ENCODE measurements at places on chromosomes 3 and 15.

DNA sequence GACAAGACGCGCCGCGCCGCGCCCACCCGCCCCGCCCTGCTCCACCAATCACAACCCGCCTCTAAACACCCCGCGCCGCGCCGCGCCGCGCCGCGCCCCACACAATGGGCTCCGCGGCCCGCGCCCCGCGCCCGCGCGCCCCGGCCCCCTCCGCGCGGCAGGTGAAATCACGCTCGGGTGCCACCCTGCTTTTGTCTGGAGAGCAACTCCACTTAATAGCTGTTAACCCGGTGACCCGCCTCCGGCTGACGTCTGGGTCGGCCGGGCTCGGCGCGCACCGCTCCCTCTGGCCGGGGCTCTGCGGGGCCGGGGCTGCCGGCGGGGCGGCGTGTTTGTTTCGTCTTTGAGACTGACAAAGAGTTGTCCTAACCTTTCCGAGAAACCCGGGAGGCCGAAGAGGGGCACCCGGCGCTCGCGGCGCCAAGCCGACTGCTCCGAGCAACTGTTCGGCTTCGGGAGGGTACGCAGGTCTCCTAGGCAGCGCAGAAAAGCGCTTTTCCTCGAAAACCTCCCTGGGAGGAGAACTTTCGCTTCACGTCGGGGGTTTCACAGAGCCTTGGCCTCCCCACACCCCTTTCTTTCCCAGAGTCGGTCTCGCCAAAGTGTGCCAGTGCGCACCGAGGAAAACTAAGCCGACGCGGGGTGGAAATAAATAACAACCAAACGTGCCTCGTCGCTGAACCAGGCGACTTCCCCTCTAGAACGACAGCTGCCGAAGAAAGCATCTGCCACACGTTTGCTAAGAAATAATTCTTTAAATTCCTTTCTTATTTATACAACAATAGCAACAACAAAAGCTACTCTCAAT lies 518.4 kb downstream of the FOXP1 start:
- DNase-seq = peak; percentile 64

- DNase-seq = no peak
Observed at GRCh38 chr15:73375012-73375411, 6.3 kb upstream of the HCN4 start.

DNA sequence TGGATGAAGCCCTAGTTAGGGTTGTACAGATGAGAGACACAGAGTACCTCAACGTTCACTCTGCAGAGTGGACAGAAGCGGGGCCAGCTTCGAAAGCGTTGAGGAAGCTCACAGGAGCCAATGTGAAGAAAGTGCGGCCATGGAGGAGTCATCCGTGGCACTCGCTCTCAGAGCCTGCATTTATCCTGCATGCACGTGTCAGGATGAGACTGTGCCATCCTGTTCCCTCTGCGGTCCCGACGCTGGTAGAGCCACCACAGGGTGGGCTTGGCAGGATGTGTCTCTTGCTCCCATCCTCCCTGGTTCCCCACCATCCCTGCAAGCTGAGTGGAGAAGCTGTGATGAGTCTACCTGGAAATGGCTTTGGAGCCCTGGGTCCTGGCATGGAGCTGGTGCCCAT lies 39.3 kb downstream of the KLHL25 start:
- no peak for DNase-seq

- no peak for DNase-seq
Observed at GRCh38 chr15:38608682-38609081, 44.1 kb upstream of the RASGRP1 start.

DNA sequence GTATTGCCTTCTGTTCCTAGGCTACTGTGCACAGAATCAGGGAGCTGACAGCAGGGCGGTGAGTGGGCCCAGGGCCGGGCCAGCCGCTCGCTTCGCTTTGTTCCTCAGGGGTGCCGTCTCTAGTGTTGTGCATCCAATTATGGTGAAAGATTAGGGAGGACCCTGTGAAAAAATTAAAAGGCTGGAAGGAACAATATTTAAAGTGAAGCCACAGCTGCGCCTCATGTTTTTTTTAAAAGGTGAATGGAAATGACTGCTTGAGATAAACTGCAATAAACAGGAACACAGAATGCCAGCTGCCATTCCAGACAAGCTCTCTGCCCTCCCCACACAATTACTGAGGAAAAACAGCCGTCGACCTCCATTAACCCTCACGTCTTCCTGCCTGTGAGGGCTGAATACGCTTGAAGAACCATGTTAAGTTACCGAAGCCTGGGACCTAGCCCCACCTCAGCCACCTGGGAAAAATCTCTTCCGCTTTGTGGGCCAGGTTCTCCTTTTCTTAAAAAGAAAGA lies 132.0 kb upstream of the IL12A start:
- no peak for DNase-seq

DNA sequence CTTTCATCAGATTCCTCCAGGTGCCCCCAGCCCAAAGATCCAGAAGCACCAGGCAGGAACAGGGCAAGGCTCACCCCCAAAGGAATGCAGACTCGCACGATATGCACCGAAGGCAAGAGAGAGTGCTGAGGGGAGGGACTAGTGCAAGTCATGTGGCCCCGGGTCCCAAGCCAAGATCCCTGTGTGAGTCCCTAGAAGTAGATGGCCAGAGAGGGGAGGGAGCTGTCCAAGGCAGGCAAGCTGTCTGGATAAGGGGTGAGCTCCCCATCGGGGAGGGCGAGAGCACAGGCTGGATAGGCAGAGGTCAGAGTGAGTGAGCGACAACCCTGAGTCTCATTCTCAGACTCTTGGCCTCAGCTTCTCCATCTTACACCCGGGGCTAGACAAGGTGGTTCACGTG lies 171.5 kb upstream of the LINGO1 start:
- no peak for DNase-seq

DNA sequence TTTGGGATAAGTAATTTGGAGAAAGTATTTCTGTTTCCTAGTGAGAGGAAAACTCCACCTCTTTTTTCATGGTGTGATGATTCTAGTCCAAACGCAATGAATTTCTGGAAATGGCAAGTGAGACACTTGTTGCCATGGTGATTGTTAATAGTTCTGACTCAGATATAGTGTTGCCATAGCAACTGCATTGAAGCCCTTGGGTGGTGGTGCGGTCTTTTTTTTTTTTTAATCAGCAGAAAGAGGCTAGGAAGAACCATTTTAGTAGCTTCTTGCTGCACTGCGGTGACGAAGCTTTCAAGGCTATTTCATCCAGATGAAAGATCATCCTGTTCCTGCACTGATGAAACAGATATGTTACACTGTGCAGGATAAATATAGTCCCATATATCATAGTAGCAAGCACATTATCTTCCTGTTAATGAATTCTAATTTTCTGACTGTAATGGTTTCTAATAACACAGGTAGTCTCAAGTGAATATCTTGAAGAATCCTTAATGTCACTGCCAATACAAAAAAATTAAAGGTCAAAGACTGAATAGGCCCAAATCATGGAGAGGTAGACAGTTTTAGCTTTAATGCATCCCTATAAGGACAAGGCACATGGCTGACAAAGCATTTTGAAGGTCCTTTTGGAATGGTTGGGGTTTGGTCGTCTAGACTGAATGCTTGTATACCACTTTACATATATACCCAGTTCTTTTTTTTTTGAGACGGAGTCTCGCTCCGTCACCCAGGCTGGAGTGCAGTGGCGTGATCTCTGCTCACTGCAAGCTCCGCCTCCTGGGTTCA lies 125.1 kb upstream of the ZBTB20 start:
- no peak for DNase-seq

- DNase-seq = no peak
Observed at GRCh38 chr3:27713435-27714145, 8.5 kb downstream of the EOMES start.

- DNase-seq = peak; percentile 3
Observed at GRCh38 chr3:42961633-42962032, 17.5 kb upstream of the GASK1A start.

DNA sequence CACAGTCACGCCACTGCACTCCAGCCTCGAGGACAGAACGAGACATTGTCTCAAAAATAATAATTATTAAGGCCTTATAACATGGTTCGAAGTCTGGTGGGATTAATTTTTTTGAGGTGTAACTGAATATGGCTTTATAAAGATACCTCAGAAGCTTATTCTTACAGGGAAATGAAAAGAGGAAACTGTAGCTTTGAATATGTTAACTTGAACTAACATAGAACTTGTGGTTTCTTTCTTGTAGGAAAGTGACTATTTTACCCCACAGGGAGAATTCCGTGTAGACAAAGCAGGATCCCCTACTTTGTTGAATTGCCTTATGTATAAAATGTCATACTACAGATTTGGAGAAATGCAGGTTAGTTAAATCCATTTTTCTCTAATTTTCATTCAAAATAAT lies 96.3 kb downstream of the STT3B start:
- DNase-seq = no peak

DNA sequence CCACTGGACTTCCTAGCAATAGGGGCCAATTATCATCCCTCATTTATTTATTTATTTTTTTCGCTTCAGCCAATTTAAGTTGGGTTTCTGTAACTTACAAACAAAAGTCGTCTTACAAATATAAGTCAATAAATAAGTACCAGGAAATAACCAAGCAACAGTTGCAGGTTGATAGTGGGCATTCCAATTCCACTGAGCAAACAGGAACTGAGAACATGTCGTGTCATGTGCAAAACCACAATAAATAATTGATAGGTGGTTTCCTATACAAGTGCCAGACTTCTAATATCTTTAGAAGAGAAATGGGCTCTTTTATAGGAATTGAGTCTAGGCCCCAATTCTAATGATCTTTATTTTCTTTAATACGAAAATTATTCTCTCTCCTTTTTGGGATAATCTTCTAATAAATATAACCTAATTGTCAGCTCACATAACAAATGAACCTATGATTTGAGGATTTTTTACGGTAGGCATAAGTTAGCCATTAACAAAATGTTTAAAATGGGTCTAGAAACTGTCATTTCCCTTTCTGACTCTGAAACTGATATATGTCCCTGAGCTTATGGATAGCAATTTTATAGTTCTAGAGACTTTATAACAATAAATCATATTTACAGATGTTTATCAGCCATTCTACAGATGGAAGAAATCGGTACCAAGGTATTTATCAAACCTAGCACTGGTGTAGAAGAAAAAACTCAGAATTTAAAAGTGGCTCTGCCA lies 571.8 kb downstream of the FOXP1 start:
- DNase-seq = no peak

- no peak for DNase-seq
Observed at GRCh38 chr3:66809595-66809958, 188.5 kb upstream of the KBTBD8 start.

All from effector memory CD4-positive, alpha-beta T cell (primary cell).